Astrocyte (in vitro differentiated cells and primary cell): ENCODE measurements at places on chromosomes 7 and 10. TPM values are rescaled to one million over a fixed set of nuclear protein-coding genes. Genes with fewer than 3 reads are reported as not detected.

Gene ANAPC16
- total RNA-seq: 44.2 and 47.3 TPM in 2 replicates

DNA sequence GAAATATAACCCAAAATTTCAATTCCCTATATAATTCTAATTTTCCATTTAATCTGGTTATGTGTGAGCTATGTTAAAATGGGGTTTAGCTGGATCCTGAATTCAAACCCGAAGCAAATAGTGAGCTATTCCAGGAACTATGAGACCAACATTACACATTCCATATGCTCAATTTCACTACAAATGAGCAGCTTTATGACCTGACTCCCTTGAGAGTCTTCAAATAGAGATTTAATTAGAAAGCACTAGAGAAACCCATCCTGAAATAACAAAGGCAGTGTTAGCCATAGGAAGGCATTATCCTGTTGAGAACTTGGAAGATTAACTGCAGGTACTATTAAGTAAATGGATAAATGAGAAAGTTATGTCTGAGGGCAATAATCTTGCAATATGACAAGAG, 890.0 kb downstream of the GRM8 start:
- no peak for DNase-seq

- DNase-seq: no peak
Observed at GRCh38 chr7:52862321-52862720, 173.1 kb upstream of the POM121L12 start.

DNA sequence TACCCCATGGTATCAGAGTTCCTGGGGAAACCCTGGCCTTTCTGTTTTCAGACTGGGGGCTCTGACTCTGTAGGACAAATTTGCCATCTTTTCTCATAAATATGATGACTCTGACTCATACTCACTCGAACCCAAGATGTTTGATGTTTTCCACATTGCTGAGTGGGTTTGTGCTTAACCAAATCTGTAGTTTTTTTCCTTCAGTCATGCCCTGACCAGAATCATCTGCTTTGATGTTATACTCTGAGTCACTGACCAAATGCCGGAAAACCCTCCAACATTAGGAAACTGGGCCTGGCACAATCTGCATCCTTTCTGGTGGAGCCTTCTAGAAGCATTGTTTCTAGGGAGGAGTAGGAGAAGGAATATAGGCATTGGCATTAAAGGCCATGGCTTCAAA, 118.7 kb downstream of the C10orf105 start:
- peak; percentile 85 for DNase-seq

- no peak for DNase-seq
Observed at GRCh38 chr7:85567983-85568382, 381.1 kb upstream of the SEMA3D start.

Gene PNLIPRP1
- not detected in 2 replicates for total RNA-seq

DNA sequence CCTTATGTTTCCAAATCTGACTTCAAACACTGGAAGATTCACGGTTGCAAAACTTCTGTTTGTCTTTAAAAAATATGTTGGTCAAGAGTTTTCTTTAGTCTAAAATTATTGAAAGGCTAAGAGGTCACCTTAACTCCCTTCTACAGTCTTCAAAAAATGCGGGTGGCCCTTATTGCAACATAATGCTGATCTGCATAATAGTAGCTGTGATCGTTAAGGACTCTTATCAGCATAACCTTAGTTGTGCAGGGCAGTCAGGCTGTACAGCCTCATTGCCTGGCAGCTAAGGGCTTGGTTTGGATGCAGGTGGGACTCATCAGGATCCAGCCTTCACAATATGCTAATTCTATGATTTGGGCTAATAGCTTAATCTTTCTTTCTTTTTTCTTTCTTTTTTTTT, 15.0 kb downstream of the KIAA1217 start:
- no peak for DNase-seq

- no peak for DNase-seq
Observed at GRCh38 chr10:129025787-129026186, 441.3 kb upstream of the MGMT start.

GRCh38 chr10:124305131-124305530, 113.6 kb downstream of the OAT start:
- DNase-seq: no peak

- no peak for DNase-seq
Observed at GRCh38 chr7:46389146-46389545, 468.1 kb upstream of the IGFBP3 start.

- peak; percentile 31 for DNase-seq
Observed at GRCh38 chr10:70122742-70123141, 9.9 kb downstream of the AIFM2 start.
